ENCODE measurements at places on chromosomes 2 and 18.

DNA sequence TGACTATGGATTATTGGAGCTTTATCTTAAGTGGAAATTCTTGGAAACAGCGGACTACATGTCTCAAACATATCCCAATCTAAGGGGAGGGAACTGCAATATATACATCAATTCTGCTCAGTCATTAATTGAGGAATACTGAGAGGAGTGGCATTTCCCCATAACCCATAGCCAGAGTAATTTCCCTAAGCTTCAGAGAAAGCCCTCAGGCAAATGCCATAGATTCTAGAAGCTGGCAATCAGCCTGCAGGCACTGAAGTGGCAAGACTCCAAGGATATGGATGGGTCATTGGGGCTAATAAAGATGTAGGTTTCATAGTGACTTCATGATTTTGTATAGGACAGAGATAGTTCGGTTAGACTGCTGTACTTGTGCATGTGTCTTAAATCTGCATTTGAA is 1960.5 kb upstream of the PIK3C3 start:
- DNase-seq: no peak

- DNase-seq: no peak
Measured at GRCh38 chr18:27411911-27412310, 226.8 kb upstream of the CHST9 start.

GRCh38 chr2:129015397-129016285 is 697.0 kb upstream of the HS6ST1 start:
- DNase-seq: no peak

GRCh38 chr18:50880119-50880465 is 1.2 kb downstream of the ME2 start:
- DNase-seq: no peak

GRCh38 chr2:143125717-143126116 is 3.5 kb upstream of the ARHGAP15 start:
- no peak for DNase-seq

DNA sequence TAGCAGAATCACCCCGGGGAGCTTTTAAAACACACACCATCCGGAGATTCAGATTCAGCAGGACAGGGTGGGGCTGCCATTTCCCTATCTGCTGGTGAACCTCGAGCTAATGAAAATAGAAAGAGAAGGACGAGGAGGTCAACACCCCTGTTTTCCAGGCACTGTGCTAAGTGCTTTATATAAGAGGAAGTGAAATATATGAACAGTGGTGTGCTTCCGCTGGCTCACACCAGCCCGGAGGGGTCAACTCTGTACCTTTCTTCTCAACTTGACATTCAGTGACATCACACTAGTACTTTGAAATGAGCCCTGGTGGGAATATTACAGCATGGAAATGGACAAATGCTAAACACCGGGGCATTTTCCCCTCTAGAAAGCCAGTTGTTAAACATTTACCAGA is 108.3 kb upstream of the LTBP1 start:
- DNase-seq: no peak

- no peak for DNase-seq
Measured at GRCh38 chr2:3189076-3189591, 188.5 kb downstream of the EIPR1 start.

GRCh38 chr18:67568166-67568565 is 51.6 kb upstream of the DSEL start:
- DNase-seq: no peak

- DNase-seq: no peak
Measured at GRCh38 chr18:46334868-46335281, 230.7 kb downstream of the HAUS1 start.

DNA sequence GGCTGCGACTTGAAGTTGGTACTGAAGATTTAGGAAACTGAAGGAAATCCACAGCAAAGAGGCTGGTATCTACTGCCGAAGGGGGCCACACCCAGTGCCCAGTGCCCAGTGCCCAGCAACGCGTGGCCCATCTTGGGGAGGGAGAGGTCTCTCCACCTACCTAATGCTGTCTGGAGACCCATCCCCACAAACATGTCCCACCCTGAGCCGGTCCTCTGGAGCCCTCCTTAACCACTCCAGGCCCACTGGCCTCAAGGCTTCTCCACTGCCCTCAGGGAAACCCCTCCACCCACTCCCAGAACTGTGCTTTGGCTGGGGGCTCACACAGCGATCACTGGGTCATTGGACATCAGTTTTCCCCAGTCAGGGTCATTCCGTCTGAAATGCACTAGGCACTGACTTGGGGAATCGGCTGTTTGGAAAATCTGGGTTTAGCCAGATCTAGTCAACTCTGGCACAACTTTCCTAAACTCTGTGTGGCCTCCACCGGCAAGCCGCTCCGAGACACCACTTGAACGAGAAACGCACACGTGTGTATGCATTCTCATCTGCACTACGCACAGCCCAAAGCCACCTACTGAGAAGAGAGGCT is 20.1 kb downstream of the GPR55 start:
- no peak for DNase-seq

DNA sequence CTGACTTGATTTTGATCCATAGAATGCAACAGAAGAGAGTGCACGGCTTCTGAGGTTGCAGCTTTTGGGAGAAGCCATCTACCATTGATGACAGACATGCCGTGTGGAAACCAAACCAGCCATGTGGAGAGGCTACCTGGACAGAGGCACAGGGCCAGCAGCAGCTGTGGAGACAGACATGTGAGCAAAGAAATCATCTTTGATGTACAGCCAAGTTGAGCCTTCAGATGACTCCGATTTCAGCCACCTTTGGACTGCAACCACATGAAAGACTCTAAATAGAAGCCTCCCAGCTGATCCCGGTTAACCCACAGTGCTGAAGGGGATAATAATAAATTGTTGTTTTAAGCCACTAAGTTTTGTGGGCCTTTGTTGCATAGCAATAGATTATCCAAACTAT is 54.2 kb downstream of the TSN start:
- no peak for DNase-seq

DNA sequence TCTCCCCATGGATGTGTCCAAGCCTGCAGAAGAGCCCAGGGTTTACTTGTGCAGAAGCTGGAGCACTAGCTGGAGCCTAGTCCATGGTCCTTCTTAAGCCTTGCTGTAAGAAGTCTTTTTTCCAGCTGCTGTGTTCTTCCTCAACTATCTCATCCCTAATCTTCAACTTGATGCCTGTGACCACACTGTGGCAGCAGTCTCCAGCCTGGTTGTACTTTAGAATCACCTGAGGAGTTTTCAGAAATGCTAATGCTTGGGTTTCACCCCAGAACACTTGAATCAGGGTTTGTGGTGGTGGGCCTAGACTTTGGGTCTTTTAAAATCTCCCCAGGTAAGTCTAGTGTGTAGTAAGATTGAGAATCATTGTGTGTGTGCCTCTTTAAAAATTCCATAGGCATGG is 173.6 kb downstream of the ADCYAP1 start:
- no peak for DNase-seq

GRCh38 chr2:184680825-184681224 is 82.5 kb downstream of the ZNF804A start:
- no peak for DNase-seq

DNA sequence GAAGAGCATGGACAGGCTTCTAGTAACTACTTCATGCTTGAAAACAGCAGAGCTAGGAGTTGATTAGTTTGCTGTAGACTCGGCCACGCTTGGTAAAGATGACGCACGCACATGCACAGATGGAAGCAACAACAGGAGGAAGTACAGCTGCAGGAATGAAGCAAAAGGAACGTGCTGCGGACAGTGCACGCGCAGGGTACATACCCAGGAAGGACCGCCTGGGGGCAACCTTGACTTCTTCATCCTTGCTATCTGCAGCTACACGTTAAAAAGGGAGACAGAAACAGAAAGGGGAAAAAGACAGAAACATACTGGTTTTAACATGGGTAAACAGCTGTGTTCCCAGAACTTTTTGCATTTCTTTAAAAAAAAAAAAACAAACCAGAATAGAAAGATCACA is 17.7 kb downstream of the SLC66A2 start:
- DNase-seq: no peak

DNA sequence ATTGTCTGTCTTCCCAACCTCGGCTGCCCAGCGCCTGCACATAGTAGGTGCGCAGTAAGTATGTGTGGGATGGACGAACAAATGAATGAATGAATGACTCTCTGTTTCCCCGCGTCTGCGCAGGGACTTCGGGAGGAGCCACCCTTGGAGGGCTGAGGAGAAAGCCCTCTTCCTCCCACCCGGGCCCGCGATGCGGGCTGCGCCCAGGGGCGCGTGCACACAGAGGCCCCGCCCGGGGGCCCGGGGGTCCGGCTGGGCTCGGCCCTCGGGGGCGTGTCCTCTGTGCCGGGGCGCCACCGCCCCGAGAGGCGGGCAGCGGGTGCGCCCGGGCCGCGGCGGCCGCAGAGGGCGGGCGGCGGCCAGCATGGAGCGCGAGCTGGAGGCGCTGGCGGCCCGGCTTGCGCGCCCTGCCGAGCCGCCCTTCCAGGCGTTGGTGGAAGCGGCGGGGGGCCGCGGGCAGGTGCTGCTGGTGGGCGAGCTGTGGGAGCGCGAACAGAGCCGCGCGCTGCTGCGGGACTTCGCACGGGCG is at the start of gene C2orf72:
TSS of gene C2orf72 (plus strand) at position 322 of the 529 bp plus-strand sequence. CDS start at position 365, 43 bp downstream.
- no peak for DNase-seq

DNA sequence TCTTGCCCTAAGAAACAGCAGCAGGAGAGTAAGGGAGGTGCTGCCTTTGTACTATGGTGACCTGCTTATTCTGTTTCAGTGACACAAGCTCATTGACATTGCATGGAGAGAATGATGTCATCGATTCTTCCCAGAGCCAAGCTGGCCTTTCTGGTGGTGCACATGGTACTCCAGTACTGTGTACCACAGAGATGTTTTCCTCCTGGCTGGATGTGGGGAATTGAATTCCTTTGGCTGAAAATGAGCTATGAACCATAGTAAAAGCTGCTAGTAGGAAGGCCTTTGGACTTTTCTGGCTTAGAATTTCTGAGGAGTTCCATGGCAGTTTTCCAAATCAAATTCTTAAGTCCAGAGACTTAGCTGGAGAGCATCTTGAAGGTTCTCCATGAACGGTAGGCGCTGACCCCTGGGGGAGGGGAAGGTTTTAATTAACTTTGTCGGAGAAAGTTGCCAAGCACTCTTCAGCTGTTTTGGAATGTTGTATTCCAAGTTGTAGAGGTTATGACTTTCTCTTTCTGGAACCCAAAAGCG is 17.1 kb upstream of the B3GNT2 start:
- no peak for DNase-seq

GRCh38 chr18:23882616-23883276 is 131.8 kb upstream of the TTC39C start:
- DNase-seq: no peak

- DNase-seq: no peak
Measured at GRCh38 chr18:12652861-12653401, 5.0 kb downstream of the SPIRE1 start.

- no peak for DNase-seq
Measured at GRCh38 chr2:144414324-144414845, 105.5 kb downstream of the ZEB2 start.

GRCh38 chr2:151020411-151020810 is 241.3 kb downstream of the RBM43 start:
- no peak for DNase-seq

DNA sequence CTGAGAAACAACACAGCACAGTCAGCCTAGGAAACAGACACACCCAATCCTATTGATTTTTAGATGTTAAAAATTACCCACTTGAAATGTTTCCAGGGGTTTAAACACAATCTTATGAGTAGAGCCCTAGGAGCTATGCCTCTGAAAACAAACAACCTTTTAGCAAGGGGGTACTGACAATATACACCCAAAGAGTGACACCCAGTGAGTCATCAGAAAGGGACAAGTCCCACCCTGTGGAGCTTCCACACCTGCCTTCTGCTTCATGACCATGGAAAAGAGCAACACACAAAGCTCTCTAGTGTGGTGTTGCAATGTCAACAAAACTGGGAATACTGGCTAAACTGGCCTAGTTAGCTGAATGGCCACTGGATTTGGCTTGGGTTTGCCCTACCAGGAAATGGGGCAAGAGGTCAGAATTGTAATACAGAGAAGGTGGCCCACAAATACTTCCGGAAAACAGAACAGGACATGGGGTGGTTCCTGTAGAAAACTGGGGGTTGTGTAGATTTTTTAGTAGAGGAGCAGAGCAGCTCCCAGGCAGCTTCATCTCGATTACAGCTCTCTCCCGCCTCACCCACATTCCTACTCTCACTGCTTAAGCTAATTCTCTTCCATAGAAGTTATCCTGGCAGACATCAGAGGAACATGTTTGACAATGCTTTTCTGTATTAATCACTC is 98.2 kb downstream of the GAREM1 start:
- no peak for DNase-seq

DNA sequence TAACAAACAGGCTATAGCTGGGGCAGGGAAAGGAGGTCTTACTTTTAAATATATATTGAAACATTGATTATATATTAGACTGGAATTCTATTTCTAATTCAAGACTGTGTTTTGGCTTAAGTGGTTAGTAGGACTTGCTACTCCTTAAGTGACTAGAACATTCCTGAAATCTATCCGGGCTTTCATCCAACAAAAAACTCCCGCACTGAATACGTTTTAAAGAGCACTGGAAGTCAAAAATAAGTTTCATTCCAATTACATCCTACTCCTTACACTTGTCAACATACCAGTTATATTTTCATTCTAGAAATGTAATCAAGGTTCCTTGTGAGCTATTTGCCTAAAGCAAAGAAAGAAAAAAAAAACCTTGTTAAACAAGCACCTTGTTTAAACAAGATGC is 204.6 kb downstream of the SP3 start:
- DNase-seq: no peak

- DNase-seq: no peak
Measured at GRCh38 chr2:7517088-7517487, 599.9 kb downstream of the RNF144A start.

GRCh38 chr18:907115-907884 is 2.6 kb downstream of the ADCYAP1 start:
- peak; percentile 16 for DNase-seq

DNA sequence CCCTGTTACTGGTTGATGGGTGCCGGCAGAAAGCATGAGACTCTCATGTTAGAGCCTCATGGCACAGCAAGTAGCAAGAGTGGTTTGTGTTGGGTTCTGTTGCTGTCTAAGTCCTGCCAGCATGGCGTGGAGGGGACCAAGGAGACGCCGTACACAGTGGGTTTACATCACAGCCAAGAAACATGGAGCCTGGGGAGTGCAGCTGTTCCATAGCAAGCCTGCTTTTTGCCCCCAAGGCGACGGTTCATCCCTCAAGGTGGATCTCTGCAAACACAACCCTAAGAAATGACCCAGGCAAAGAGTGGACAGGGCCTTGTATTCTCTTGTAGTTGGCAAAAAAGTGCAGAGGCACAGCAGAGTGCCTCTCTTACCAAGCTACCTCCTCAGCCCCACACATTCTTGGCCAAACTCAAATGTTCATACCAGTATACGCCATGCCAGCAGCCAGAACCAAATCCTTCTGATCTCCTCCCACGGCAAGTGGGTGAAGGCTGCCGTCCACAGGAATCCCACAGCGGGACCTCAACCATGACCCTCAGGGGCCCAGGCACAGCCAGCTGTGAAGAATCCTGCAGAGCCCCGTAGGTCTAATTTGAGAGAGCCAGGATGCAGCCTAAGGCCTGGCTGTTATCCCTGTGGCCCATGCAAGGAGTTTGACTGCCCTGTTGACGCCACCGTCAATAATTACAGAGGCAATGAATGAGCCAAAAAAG is 19.0 kb downstream of the SNED1 start:
- no peak for DNase-seq

DNA sequence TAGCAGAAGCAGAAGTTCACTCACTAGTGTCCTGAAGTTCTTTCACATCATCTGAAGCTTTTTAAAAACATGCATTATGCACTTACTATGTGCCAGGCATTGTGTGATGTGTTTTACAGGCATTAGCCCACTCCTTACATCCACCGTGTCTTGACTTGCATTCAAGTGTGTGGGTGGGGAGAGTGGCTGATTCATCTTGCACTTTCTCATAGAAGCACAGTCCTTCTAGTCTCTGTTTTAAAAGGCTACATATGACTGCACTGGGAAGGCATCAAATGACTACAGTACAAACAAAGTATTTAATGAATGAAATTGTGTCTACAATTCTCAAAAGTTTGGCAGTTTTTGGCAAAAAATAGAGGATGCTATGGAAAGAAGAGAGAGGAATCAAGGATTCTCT is 21.6 kb upstream of the DSC3 start:
- no peak for DNase-seq
